Cardiac muscle cell (in vitro differentiated cells and primary cell): ENCODE measurements at places on chromosomes 3 and 15. TPM values are rescaled to one million over a fixed set of nuclear protein-coding genes. Genes with fewer than 3 reads are reported as not detected.

- no peaks in the 10 kb centered on the region for H3K4me1 ChIP-seq
- no peak overlapping the region for H3K4me3 ChIP-seq
- H3K36me3 ChIP-seq: no peaks in the 10 kb centered on the region
- peaks cover 16% of the 10 kb centered on the region for H3K27me3 ChIP-seq
Observed at GRCh38 chr3:128145279-128145678, 8.0 kb upstream of the EEFSEC start.

GRCh38 chr3:57436195-57436761 lies 107.9 kb downstream of the DNAH12 start:
- no peaks in the 10 kb centered on the region for H3K27me3 ChIP-seq
- no peak overlapping the region for H3K4me3 ChIP-seq
- H3K27ac ChIP-seq: no peak overlapping the region
- H3K36me3 ChIP-seq: no peaks in the 10 kb centered on the region

The CTXN2 gene
- not detected in 2 replicates for total RNA-seq

DNA sequence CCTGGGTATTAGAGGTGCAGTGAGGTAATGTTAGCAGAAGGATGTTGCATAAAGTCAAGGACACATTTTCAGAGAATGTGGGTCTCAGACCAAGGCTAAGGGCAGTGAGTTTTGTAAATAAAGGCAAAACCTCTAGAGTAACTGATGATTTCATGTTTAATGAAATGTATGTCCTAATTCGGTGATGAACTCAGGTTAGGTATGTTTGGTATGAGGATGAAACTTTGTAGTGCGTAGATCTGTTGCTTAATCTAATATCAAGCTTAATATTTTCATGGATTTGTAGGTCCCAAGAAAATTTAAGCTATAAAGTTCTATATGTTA lies 3.6 kb downstream of the USP50 start:
- H3K36me3 ChIP-seq: no peaks in the 10 kb centered on the region
- no peaks in the 10 kb centered on the region for H3K27me3 ChIP-seq
- no peak overlapping the region for H3K4me3 ChIP-seq
- DNase-seq: no peak

The TMIE gene
- 0.63 and 0.85 TPM in 2 replicates for total RNA-seq

- no peak for DNase-seq
- no peaks in the 10 kb centered on the region for H3K4me1 ChIP-seq
- H3K4me3 ChIP-seq: no peak overlapping the region
Observed at GRCh38 chr3:51777985-51778384, 1.1 kb downstream of the IQCF6 start.

- H3K4me3 ChIP-seq: no peak overlapping the region
- no peak overlapping the region for H3K27ac ChIP-seq
- no peaks in the 10 kb centered on the region for H3K4me1 ChIP-seq
- H3K27me3 ChIP-seq: no peaks in the 10 kb centered on the region
- no peaks in the 10 kb centered on the region for H3K36me3 ChIP-seq
Observed at GRCh38 chr15:35150361-35150760, 65.3 kb upstream of the NANOGP8 start.

The LIPC gene
- total RNA-seq: not detected in 2 replicates

- peaks cover 15% of the 10 kb centered on the region for H3K4me1 ChIP-seq
- no peak overlapping the region for H3K27ac ChIP-seq
- DNase-seq: peak; percentile 86
- H3K36me3 ChIP-seq: no peaks in the 10 kb centered on the region
- H3K27me3 ChIP-seq: no peaks in the 10 kb centered on the region
Observed at GRCh38 chr3:141561426-141562034, 74.7 kb downstream of the RASA2 start.

- peaks cover 3% of the 10 kb centered on the region for H3K27me3 ChIP-seq
- H3K4me3 ChIP-seq: no peak overlapping the region
- H3K4me1 ChIP-seq: no peaks in the 10 kb centered on the region
- DNase-seq: peak; percentile 55
- no peak overlapping the region for H3K27ac ChIP-seq
- no peaks in the 10 kb centered on the region for H3K36me3 ChIP-seq
Observed at GRCh38 chr3:71916747-71917369, 131.9 kb upstream of the PROK2 start.

DNA sequence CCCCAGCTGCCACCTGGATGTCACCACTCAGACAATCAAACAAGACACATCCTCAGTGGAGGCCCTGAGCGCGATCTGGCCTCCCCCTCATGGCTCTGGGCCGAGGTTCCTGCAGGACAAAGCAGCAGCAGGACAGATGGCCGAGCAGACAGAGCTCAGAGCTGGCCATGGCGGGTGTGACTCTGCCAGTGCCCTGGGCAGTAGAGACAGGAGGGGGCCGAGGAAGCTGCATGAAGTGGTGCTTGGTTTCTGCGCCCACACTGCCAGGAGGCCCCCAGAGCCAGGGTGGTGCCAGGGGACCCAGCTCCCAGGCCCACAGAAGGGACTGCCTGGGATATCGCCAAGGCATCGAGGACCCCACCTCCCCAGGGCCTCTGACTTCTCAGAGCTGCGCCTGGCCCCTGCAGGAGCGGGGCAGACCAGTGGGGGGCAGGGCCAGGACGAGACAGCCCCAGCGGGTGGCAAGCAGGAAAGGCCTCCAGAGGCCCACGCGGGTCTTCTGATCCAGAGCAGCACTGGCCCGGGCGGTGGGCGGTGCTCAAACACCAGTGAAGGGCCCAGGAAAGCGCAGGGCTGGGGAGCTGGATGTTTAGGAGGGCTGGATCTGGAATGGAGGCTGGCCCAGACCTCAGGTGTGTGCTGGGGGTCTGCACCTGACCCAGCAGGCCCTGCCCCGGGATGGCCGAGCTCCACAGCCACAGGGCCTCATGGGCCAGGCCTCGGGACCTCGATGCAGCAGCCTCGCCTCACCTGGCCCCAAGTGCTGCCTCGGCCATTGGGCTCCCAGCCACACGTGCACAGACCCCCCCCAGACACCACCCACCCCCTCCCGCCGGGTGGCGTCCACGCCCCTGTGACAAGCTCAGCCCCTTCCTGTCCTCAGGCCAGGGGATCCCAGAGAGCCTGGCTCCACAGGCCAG lies 76.0 kb downstream of the GOLGA8G start:
- no peaks in the 10 kb centered on the region for H3K4me1 ChIP-seq
- H3K4me3 ChIP-seq: no peak overlapping the region
- H3K27me3 ChIP-seq: peaks cover 25% of the 10 kb centered on the region
- H3K27ac ChIP-seq: no peak overlapping the region

- H3K36me3 ChIP-seq: no peaks in the 10 kb centered on the region
- no peak overlapping the region for H3K4me3 ChIP-seq
- H3K27me3 ChIP-seq: no peaks in the 10 kb centered on the region
- no peak overlapping the region for H3K27ac ChIP-seq
- no peaks in the 10 kb centered on the region for H3K4me1 ChIP-seq
Observed at GRCh38 chr3:36451816-36452215, 71.5 kb downstream of the STAC start.

GRCh38 chr15:51816611-51817010 lies 12.8 kb upstream of the TMOD3 start:
- peaks cover 7% of the 10 kb centered on the region for H3K4me1 ChIP-seq
- H3K36me3 ChIP-seq: no peaks in the 10 kb centered on the region
- DNase-seq: no peak

- no peak for DNase-seq
- H3K27me3 ChIP-seq: no peaks in the 10 kb centered on the region
- H3K36me3 ChIP-seq: no peaks in the 10 kb centered on the region
- peaks cover 35% of the 10 kb centered on the region for H3K4me1 ChIP-seq
- H3K4me3 ChIP-seq: no peak overlapping the region
Observed at GRCh38 chr15:98724494-98724893, 76.2 kb downstream of the IGF1R start.

DNA sequence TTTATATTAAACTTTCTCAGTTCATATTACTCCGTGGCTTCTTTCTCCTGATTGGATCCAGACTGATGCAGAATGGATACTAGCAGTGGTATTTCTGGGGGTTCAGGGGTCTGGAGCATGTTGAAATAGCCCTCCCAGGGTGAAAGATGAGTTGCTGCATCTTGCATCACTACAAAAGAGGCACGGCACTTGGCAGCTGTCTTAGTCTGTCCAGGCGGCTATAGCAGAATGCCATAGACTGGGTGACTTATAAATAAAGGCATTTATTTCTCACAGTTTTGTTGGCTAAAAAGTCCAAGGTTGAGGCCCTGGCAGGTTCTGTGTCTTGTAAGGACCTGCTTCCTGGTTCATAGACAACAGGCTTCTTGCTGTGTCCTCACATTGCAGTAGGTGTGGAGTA lies 660 bp upstream of the BCL2L10 start:
- no peak overlapping the region for H3K4me3 ChIP-seq
- no peak for DNase-seq
- H3K4me1 ChIP-seq: no peaks in the 10 kb centered on the region
- peaks cover 38% of the 10 kb centered on the region for H3K27me3 ChIP-seq
- H3K36me3 ChIP-seq: no peaks in the 10 kb centered on the region

GRCh38 chr3:33942483-33943150 lies 144.2 kb downstream of the PDCD6IP start:
- no peak for DNase-seq
- H3K36me3 ChIP-seq: no peaks in the 10 kb centered on the region
- peaks cover 10% of the 10 kb centered on the region for H3K4me1 ChIP-seq
- H3K27ac ChIP-seq: no peak overlapping the region
- no peaks in the 10 kb centered on the region for H3K27me3 ChIP-seq
